Stimulated activated CD4-positive, alpha-beta T cell treated with anti-CD3 and anti-CD28 coated beads, TNF-alpha, amount 100 ng/mL, for 48 hours (primary cell): ENCODE measurements at places on chromosomes 11 and 22.

- no peak for DNase-seq
Observed at GRCh38 chr22:36926309-36926708, 12.9 kb downstream of the CSF2RB start.

DNA sequence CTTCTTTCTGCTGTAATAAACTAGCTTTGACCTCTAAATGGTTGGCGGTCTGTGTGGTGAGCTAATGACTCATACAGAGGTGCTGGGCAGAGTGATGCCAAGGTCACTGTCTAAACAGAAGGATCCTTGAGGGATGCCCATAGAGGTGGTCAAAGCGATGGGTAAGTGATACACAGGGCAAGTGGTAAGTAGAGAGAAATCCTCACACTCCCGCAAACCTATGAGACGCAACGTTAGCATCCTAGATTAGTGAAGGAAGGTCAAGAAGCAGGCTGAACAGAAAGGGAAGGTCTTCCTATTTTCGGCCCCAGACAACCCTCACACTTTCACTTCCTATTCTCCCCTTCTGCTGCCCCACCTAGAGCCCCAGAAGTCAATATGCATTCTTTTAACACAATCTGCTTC lies 65.6 kb upstream of the SESN3 start:
- DNase-seq: no peak

DNA sequence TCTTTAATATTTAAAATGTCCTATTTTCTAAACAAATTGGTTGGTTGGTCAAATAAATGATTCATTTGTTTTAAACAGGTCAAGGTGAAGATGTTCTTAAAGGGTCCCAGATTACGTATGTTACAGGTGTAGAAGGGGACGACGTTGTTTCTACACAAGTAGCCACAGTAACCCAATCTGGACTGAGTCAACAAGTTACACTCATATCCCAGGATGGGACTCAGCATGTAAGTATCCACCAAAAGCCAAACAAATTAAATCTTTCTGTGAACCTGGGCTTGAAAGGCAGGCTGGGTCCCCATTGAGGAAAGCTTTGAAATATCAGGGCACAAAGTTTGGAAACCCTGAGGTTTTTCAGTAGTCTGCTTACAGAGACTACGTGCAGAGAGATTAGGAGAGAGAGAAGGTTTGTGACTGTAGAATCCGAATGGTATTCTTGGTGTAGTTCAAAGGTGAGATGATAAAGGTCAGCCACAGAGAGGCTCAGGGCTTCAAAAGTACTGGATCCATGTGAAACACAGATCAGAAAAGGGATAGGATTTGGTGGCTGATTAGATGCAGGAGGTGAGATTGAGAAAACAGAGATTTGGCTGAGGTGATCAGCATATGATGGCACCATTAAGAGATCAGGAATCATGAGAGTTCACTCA lies 51.7 kb downstream of the ZNF143 start:
- DNase-seq: no peak

GRCh38 chr11:44883277-44883676 lies 67.4 kb downstream of the TP53I11 start:
- no peak for DNase-seq

DNA sequence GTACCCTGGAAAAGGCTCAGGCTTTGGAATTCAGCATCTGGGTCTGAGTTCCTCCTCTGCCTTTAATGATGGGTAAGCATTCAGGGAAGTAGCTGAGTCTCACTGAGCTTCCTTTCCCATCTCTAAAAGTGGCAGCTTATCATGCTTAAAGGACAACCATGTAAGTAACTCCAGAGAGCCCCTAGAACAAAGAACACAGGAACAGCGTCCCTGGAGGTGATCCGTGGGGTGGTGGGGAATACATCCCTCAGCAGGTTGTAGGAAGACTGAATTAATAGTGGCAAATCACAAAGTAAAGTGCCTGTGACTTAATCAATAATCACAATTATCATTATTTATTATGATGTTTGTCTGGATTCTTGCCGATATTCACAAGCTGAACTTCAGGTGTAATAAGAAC lies 114.7 kb upstream of the ISX start:
- no peak for DNase-seq

- no peak for DNase-seq
Observed at GRCh38 chr11:134762248-134763029, 350.4 kb upstream of the B3GAT1 start.

- no peak for DNase-seq
Observed at GRCh38 chr11:60878245-60879101, 11.1 kb downstream of the ZP1 start.

DNA sequence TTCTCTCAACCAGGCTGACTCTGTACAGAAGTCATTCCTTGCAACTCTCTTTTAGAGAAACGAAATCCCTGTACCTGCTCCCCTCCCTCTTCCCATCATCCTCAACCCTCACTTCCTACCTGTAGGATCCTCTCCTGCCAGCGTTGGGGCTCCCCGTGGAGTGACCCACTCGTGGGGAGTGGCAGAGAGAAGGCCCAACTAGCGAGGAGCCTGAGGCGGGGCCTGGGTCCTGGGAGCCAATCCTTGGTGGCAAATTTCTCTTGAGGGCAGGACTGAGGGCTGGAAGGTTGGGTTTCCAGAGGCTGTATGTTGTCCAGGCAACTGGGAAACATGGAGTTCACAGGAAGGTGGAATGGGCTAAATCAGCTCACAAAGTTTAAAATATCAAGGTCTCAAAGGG lies 10.4 kb downstream of the NHERF4 start:
- no peak for DNase-seq

- no peak for DNase-seq
Observed at GRCh38 chr22:17097701-17098100, 12.9 kb downstream of the IL17RA start.

GRCh38 chr11:59141191-59141590 lies 1.5 kb upstream of the FAM111A start:
- no peak for DNase-seq

GRCh38 chr22:37043209-37043827 lies 8.2 kb upstream of the KCTD17 start:
- DNase-seq: no peak

DNA sequence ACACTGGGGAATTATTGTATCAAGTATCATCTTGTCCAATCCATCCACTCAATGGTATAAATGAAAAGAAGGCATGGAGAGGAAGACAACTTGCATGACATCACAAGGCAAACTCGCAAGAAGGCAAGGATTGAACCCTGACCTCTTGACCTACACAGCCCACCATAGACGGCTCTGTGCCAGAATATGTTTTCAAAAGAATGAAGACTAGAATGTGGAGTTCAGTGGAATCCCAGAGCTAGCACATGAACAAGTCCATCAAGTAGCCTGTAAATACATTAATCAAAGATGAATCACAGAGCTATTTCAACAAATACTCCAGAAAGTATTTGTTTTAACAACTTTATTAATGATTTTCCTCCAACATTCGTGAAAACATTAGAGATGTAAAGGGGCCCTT lies 189.7 kb downstream of the GUCY1A2 start:
- no peak for DNase-seq

- DNase-seq: no peak
Observed at GRCh38 chr22:27930331-27931060, 11.4 kb upstream of the PITPNB start.

- peak; percentile 29 for DNase-seq
Observed at GRCh38 chr11:34512840-34513681, 533 bp downstream of the ELF5 start.

- no peak for DNase-seq
Observed at GRCh38 chr11:34893416-34893815, 22.8 kb downstream of the APIP start.

DNA sequence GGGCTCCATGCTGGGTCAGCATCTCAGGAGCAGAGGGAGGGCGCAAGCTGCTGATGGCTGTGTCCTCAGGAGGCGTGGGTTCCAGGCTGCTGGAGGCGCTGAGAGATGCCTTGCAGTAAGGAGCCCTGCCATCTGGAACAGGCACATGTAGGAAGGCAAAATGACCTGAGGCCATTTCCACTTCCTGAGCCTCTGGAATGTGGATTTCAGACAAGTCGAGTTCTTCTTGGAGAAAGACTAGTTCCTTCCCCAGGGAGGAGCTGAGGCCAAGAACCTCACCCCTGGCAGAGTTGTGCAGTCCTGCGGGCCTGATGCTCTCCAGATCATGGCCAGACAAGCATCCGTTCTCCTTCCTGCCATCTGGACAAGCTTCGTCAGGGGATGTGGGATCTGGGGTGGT lies 19.3 kb downstream of the HPS4 start:
- DNase-seq: no peak

GRCh38 chr11:123371506-123372297 lies 58.4 kb upstream of the GRAMD1B start:
- DNase-seq: no peak

- DNase-seq: no peak
Observed at GRCh38 chr11:64694821-64695365, 28.1 kb downstream of the NRXN2 start.

GRCh38 chr11:103594283-103594682 lies 442.2 kb upstream of the DDI1 start:
- DNase-seq: no peak

DNA sequence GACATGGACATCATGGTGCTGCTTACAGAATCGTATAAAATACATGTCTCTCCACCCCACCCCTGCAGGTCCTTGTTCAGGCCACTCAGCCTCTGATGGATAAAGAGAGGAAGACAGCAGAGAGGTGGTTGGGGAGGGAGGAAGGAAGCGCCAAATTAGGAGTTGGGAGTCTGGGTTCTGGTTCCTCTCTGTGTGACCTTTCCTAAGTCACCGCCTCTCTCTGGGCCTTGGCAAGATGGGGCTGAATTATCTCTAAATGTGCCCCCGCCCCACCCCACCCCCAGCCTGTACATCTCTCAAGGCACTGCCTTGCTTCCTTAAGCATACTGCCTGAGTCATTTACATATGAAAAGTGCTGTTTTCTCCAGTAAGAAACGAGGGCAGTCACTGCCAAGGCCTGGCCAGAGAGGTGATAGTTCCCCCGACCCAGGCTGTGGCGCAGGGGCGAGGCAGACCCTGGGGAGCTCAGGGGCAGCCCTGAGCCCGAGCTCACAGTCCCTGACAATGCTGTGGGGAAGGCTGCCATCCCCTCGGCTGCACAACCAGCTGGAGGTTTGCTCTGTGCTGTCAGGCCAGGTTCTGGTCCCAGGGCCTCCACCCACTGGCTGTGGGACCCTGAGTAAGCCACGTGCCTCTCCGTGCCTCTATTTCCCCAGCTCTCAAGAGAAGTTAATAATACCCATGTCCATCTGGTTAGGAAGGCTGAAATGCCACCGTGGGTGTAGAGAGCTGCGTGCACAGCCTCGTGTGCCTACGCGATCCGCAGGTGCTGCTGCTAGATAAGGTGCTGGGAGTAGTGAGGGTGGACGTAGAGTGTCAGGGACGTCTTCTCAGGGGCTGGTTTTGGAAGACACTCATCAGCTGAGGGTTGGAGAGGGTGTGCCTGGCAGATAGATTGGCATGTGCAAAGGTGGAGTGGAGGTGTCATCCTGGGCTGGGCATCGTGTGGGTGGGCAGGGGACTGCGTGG lies 55.3 kb downstream of the CACNA1I start:
- DNase-seq: no peak

GRCh38 chr11:1000357-1001278 lies 35.9 kb downstream of the MUC6 start:
- DNase-seq: no peak

GRCh38 chr22:26161746-26162145 lies 7.5 kb upstream of the SEZ6L start:
- no peak for DNase-seq

GRCh38 chr11:27388869-27389268 lies 25.9 kb upstream of the CCDC34 start:
- DNase-seq: no peak

- DNase-seq: no peak
Observed at GRCh38 chr11:126101251-126101929, 38.7 kb upstream of the CDON start.

DNA sequence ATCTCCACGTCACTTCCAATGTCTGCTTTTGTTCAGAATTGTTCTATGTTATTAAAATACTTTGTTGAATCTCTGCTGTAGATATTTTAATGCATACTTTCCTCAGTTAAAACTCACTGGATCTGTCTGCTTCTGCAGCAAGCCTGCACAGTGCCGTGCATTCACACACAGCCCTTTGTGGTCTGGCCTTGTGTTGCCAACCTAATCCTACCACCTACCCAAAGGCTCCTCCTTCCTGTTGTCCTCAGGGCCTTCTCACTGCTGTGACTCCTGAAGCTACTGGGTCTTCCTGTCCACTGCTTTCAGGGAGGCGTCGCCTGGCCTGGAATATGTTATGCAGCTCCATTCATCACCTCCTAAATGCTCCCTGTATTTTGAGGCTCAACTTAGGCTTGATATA lies 67.0 kb downstream of the PPP6R3 start:
- no peak for DNase-seq
